ENCODE measurements at places on chromosomes 6 and 20.

GRCh38 chr6:20148433-20148832 lies 63.8 kb downstream of the MBOAT1 start:
- H3K4me1 ChIP-seq: no peaks in the 10 kb centered on the region
- DNase-seq: no peak
- H3K27ac ChIP-seq: no peak overlapping the region
- H3K4me3 ChIP-seq: no peak overlapping the region
- no peaks in the 10 kb centered on the region for H3K27me3 ChIP-seq

- H3K36me3 ChIP-seq: no peaks in the 10 kb centered on the region
- no peak overlapping the region for H3K27ac ChIP-seq
- no peak overlapping the region for H3K4me3 ChIP-seq
- H3K27me3 ChIP-seq: no peaks in the 10 kb centered on the region
Observed at GRCh38 chr20:54589402-54590030, 114.1 kb downstream of the DOK5 start.

- H3K27me3 ChIP-seq: no peaks in the 10 kb centered on the region
- H3K27ac ChIP-seq: no peak overlapping the region
- no peaks in the 10 kb centered on the region for H3K36me3 ChIP-seq
- H3K4me1 ChIP-seq: peaks cover 18% of the 10 kb centered on the region
- no peak for DNase-seq
Observed at GRCh38 chr20:4158466-4159050, 143.2 kb upstream of the RNF24 start.

DNA sequence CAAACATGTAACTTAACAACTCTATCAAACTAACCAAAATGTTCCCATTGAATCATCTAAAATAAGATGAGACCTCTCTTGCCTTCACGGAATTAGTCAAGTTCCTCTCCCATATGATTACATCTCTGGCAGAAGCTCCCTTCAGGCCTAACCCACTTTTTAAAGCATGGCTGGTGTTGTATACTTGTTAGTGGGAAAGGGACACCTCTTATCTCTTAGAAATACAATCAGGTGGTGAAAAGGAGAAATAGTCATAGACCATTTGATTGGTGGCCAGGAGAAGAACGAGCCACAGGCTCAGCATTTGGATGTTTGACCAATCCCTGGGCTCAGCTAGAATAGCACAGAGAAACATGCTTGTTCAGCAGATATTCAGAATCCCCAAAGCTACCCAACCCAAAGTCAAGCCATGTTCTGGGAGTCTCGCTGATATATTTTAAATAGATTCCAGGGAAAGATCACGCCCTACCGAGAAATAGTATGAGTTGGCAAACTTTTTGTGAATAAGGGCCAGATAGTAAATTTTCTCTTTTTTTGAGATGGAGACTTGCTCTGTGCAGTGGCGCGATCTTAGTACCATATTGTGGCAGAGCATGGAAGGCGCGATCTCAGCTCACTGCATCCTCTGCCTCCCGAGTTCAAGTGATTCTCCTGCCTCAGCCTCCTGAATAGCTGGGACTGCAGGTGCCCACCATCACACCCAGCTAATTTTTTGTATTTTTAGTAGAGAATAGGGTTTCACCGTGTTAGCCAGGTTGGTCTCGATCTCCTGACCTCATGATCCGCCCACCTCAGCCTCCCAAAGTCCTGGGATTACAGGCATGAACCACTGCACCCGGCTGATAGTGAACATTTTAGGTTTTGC lies 126.3 kb upstream of the MYLIP start:
- H3K4me3 ChIP-seq: no peak overlapping the region
- no peaks in the 10 kb centered on the region for H3K27me3 ChIP-seq
- H3K36me3 ChIP-seq: no peaks in the 10 kb centered on the region
- DNase-seq: no peak
- no peaks in the 10 kb centered on the region for H3K4me1 ChIP-seq

- H3K27ac ChIP-seq: no peak overlapping the region
- H3K4me1 ChIP-seq: no peaks in the 10 kb centered on the region
- no peak overlapping the region for H3K4me3 ChIP-seq
- H3K36me3 ChIP-seq: no peaks in the 10 kb centered on the region
Observed at GRCh38 chr20:58256842-58257241, 28.4 kb upstream of the ANKRD60 start.

DNA sequence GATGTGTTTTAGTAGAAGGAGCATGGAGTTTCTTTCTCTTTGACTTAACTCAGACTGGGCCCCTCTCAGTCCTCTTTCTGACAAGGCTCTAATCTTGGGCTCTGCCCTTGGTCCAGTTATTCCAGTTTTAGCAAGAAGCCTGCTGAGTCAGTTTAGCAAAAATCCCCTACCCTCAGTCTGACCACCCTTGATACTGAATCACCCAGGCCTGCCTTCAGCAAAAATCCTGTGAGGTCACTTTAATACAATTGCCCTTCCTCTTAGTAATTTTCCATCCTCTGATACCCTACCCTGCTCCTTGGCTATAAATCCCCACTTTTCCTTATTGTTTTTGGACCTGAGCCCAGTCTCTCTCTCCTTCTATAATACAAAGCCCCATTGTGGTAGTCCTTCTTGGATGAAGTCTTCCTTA lies 326.7 kb upstream of the NOX3 start:
- no peaks in the 10 kb centered on the region for H3K4me1 ChIP-seq
- no peak overlapping the region for H3K4me3 ChIP-seq
- DNase-seq: no peak
- H3K27me3 ChIP-seq: no peaks in the 10 kb centered on the region

- H3K4me3 ChIP-seq: no peak overlapping the region
- no peaks in the 10 kb centered on the region for H3K27me3 ChIP-seq
- no peak for DNase-seq
- no peaks in the 10 kb centered on the region for H3K36me3 ChIP-seq
- H3K27ac ChIP-seq: peak overlapping the region; percentile 66
Observed at GRCh38 chr6:30829033-30829432, 55.3 kb upstream of the DDR1 start.

GRCh38 chr20:1299522-1299921 lies 29.4 kb downstream of the SDCBP2 start:
- H3K4me3 ChIP-seq: no peak overlapping the region
- peak; percentile 26 for DNase-seq
- peaks cover 10% of the 10 kb centered on the region for H3K4me1 ChIP-seq
- no peaks in the 10 kb centered on the region for H3K36me3 ChIP-seq

GRCh38 chr6:136971609-136972008 lies 49.5 kb downstream of the SLC35D3 start:
- no peak overlapping the region for H3K4me3 ChIP-seq
- H3K27me3 ChIP-seq: no peaks in the 10 kb centered on the region
- no peak for DNase-seq
- no peaks in the 10 kb centered on the region for H3K4me1 ChIP-seq
- no peak overlapping the region for H3K27ac ChIP-seq
- H3K36me3 ChIP-seq: no peaks in the 10 kb centered on the region

GRCh38 chr20:4225745-4226144 lies 210.4 kb upstream of the RNF24 start:
- peaks cover 8% of the 10 kb centered on the region for H3K4me1 ChIP-seq
- no peak overlapping the region for H3K4me3 ChIP-seq
- no peaks in the 10 kb centered on the region for H3K36me3 ChIP-seq
- DNase-seq: no peak

DNA sequence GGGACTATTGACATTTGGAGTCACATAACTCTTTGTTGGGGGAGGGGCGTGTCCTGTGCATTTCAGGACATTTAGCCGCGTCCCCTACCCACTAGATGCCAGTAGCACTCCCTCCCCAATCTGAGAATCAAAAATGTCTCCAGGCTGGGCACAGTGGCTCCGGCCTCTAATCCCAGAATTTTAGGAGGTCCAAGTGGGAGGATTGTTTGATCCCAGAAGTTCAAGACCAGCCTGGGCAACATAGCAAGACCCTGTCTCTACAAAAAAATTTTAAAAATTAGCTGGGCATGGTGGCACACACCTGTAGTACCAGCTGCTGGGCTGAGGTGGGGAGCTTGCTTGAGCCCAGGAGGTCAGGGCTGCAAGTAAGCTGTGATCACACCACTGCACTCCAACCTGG lies 2.1 kb upstream of the PREX1 start:
- no peaks in the 10 kb centered on the region for H3K27me3 ChIP-seq
- no peaks in the 10 kb centered on the region for H3K36me3 ChIP-seq
- no peak overlapping the region for H3K4me3 ChIP-seq
- DNase-seq: no peak
- H3K4me1 ChIP-seq: peaks cover 20% of the 10 kb centered on the region

DNA sequence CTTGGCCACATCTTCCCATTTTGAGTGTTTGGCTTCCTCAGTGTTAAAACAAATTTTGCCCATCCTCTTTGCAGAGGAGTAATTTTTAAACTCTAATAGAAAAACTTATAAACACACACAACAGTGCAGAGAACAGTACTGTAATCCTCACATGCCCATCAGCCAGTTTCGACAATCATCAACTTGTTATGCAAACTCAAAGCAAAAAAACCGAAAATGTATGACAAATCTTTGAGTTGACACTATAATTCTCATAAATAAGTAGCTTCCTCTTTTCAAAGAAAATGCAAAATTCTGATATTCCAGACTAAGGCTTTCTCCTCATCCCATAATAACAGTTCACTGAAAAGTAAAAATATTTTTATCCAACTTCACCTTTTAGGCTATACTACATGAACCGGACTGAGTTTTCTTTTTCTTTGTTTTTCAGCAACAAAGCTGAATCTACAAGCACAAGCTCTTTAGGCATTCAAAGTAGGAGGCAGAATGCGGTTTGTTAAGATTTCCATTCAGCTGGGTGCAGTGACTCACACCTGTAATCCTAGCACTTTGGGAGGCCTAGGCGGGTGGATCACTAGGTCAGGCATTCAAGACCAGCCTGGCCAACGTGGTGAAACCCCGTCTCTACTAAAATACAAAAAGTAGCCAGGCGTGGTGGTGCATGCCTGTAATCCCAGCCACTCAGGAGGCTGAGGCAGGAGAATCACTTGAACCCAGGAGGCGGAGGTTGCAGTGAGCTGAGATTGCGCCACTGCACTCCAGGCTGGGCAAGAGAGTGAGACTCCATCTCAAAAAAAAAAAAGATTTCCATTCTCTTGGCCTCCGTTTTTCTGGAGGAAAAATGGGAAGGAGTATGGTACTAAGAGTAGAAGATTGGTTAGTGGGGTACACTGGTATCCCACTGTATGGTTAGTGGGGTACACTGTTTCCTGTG lies 74.8 kb downstream of the GCNT2 start:
- no peaks in the 10 kb centered on the region for H3K36me3 ChIP-seq
- H3K4me3 ChIP-seq: no peak overlapping the region
- H3K27ac ChIP-seq: no peak overlapping the region
- H3K27me3 ChIP-seq: no peaks in the 10 kb centered on the region
- no peak for DNase-seq

GRCh38 chr6:17935188-17936149 lies 52.0 kb downstream of the KIF13A start:
- no peak overlapping the region for H3K4me3 ChIP-seq
- H3K27me3 ChIP-seq: no peaks in the 10 kb centered on the region
- no peak for DNase-seq
- H3K4me1 ChIP-seq: peaks cover 12% of the 10 kb centered on the region

DNA sequence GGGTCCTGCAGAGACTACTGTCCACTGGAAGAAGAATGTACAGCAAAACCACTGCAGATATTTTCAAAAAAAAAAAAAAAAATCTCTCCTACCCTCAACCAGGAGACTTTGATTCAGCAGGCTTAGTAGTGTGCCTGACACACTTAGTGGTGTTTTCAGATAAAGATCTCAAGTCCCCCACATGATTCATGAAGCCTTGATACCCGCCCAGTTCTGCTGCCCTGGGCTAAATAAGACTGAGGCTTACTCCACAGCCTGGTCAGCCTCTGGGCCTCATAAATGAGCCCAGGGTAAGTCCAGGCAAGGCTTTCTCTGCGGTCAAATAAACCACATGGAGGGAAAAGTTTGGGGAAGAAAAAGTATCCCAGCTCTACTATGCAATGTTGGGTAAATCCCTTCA lies 222.1 kb upstream of the ARID1B start:
- no peak overlapping the region for H3K4me3 ChIP-seq
- DNase-seq: no peak
- no peaks in the 10 kb centered on the region for H3K27me3 ChIP-seq
- H3K4me1 ChIP-seq: no peaks in the 10 kb centered on the region

DNA sequence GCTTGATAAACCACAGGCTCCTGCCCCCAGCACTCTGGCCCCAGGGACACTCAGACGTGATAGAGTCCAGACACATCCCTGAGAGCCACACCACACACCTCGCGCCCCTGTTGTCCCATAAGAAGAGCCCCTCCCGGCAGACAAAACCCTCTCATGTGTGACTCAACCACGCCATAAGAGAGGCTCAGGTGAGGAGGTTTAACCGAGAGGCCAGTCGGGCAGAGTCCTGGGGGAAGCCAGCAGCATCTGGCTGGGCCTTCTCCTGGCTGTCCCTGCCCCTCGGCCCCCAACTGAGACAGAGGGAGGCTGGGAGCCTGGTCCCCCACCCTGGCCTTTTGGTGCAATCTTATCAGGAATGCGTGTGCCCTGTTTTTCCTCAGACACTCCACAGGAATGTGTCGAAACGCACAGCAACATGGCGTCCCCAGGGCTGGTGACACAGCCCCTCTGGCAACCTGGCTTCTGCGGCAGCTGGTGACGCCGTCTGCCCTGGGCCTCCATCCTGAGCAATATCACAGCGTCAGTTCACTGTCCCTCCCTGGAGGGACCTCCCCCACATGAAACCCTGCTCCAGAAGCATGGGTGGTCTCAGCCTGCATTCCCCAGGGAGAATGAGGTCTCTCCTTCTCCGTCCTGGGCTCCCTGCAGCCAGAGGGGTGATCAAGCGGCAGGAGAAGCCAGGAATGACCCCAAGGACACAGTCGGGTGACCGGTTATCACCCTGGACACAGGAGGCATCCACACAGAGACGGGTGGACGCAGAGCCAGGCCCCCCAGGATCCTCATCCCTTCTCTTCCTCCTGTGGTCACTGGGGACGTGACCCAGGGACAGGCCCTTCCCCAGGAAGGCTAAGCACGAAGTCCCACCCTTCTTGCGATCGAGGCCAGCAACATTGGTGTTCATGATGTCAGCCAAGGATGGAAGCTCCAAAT lies 156.6 kb upstream of the AFDN start:
- no peak overlapping the region for H3K27ac ChIP-seq
- H3K36me3 ChIP-seq: no peaks in the 10 kb centered on the region
- no peak for DNase-seq
- H3K27me3 ChIP-seq: no peaks in the 10 kb centered on the region

- no peak overlapping the region for H3K27ac ChIP-seq
- no peak for DNase-seq
- no peak overlapping the region for H3K4me3 ChIP-seq
- H3K27me3 ChIP-seq: no peaks in the 10 kb centered on the region
- peaks cover 12% of the 10 kb centered on the region for H3K4me1 ChIP-seq
Observed at GRCh38 chr6:106446983-106447382, 86.5 kb downstream of the CRYBG1 start.

DNA sequence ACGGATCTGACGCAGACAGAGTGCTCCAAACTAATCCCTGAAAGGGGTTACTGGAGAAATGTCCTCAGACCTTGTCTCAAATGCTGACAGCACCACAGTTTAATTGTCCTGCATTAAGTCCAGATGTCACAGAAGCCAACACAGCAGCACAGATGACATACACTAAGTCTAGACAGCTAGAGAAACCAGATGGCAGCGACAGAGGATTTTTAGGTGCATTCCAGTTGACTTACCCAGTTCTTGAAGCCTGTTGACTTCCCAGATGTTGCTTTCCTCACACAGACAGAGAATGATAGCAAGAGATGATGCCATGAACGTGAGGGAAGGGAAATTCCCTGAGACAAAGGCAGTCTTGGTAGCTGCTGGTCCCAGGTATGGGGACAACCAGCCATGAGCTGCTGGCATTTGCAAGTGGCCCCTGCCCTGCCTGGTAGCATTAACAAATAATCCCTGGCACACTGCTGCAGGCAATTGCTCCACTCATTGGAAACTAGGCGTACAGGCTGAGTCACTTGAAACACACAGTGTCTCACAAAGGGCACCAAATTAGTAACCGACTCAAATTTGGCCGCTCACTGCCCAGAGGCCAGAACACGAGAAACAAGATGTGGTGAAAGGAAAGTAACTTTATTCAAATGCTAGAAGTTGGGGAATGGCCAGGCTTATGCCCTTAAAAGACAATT lies 52.2 kb downstream of the ADGB start:
- H3K27ac ChIP-seq: no peak overlapping the region
- no peak for DNase-seq
- no peak overlapping the region for H3K4me3 ChIP-seq
- H3K36me3 ChIP-seq: no peaks in the 10 kb centered on the region
- H3K27me3 ChIP-seq: no peaks in the 10 kb centered on the region
